ENCODE measurements at places on chromosomes 6 and 20.

DNA sequence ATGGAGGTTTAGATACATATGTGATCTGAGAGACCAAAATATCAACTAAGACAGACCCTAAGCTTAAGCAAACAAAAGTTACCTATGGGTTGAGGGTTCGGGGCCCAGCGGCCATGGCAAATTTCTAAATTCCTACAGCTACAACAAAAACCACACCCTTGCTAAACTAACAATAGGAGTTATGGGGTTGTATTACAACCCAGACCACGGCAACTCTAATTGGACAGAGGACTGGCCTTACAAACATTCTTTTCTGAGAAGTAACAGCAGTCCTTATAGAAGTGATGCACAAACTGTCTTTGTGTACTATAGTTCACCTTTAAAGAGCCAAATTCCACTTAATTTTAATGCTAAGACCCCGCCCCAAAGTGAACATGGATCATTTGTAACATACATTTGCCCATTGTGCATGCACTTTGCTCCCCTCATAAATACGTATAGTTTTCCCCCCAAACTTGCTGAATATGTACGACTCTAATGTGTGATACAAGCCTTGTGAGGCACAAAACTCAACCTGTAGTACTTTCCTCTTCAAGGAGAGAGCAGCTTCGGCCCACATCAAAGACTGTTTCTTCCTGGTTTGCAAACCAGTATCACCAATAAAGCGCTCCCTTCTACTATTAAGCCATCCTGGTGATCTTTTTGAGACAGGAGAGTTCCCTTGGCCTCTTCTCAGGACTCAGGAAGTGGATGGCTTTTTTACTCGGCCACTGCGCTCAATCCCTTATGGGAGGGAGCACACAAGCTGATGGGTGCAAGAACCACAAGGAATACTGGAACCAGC is 25.6 kb upstream of the MBOAT1 start:
- DNase-seq, result no peak

DNA sequence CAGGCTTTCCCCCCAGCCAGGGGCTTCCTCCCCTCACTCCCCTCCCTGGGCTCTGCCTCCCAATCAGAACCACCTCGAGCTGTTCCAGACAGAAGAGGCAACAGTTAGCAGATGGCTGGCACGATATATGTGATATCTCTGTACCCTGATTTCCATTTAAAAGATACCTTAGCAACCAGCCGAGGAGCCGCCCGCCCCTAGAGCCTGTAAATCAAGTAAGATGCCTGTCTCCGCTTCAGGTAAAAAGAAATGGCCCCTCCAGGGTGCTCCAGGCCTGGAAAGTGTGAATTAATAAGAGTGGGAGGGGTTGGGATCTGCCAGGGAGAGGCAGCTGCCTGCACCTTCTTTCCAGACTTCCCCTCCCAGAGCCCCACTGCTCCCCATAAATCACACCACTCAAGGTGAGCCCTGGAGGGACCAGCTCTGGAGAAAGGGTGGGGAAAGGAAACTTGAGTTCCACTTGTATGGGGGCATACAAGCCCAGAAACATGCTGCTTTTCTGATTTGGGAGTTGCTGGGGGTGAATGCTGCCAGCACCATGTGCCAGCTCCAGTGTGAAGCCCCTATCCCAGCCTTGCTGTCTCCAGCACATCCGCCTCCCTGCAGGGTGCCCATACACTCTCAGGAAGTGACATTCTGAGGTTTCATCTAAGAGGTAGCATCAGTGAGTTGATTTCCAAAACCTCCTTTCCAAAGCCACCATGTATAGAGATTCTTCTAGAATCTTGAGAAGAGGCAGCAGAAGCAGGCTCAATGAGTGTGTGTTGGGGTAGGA is 148.0 kb downstream of the LRFN2 start:
- no peak for DNase-seq

GRCh38 chr20:8335495-8336195 is 203.6 kb downstream of the PLCB1 start:
- DNase-seq, result no peak

GRCh38 chr6:40845553-40845952 is 193.5 kb downstream of the UNC5CL start:
- DNase-seq, result peak; percentile 23

DNA sequence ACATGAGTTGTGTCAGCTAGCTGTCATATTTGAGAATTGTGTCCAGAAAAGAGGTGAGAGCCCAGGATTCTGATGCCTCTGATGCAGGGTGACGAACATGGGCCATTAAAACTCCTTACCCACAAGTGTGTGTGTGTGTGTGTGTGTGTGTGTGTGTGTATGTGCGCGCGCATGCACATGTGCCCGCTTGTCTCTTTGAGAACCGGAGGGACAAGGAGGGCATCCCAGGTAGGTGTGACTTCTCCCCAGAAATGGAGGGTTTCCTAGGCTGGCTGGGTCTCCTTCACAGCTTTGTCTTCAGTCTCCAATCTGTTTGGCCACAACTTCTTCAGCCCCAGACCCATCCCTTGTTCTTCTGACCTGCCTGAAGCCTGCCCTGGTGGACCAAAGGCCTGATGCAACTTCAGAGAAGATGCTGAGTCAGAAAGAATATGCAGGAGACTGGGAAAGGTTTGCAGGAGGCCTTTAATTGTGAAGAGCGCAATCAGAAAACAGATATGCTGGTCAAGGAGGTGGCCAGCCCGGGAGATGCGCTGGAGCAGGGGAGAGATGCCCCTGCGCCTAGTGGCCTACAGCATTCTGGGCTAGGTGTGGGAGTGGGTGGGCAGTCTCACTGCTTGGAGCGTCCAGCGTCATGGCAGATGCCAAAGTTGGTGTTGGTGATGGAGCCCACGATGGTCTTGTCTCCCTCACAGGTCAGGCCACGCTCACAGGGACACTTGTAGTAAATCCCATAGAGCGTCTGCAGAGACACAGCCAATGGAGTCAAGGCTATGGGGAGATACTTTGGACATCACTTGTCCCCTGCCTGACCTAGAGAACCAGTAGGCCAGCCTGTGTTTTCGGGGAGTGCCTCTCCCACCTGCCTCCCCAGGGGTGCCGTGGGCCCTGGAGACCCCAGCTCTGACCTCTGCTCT is 2.3 kb downstream of the CLPS start:
- no peak for DNase-seq
